ENCODE measurements at places on chromosomes 5 and 9.

DNA sequence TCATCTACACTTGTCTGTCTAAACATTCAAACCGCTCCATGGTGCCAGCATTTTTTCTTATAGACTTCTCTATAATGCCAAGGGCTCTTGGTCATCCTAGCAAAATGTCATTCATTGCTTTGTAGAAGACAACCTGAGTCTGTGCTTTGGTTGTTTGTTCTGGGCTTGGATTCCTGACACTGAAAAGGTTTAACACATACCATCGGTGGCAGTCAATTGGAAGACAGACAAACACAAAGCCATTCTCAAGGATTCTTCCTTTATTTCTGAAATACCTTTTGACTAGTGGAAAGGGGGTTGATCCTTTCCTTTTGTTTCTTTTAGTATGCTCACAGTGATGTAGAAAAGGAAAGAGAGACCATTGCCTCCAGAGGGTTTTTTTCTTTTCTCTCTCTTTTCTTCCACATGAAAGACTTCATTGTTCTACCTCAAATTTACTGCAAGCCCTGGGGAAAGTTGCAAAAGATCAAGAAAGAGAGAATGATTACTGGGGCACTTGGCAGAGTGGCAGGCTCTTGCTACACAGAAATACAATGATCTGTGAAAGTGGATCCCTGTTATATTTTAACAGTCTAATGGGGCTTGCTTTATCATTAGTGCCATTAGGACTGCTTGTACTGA, 66.4 kb upstream of the TMC1 start:
- DNase-seq: no peak

DNA sequence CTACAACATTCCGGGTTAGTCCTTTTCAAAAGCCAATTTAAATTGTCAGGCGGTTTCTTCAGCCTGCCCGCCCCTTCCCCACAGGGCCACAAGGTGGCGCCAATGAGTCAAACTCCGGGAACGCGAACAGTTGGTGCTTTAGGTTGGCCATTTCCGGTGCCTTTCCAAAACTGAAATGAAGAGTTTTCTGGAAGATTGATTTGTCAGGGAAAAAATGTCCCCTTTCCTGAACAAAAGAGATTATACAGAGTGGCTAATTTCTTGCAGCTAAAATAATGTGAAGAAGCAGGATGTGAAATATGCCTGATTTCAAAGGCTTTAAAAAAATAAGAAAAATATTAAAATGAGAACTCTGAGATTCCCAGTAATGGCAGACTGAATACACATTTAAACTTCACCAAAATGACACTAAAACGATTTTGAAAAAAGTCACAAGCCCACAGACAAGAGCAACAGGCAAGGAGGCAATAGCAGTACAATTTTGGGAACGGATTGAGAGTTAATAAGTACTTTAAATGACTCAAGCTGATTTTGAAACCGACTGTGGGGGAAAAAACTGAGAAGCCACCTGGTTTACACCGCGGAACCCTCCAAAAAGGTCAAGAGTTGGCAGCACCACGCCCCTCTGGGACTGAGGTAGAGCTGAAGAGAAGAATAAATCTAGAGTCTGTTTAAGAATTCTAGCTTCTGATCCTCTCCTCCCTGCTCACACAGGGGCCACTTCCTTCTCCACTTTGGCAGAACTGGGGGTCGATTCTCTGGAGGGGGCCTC, 45.7 kb downstream of the SLC46A2 start:
- peak; percentile 11 for DNase-seq

DNA sequence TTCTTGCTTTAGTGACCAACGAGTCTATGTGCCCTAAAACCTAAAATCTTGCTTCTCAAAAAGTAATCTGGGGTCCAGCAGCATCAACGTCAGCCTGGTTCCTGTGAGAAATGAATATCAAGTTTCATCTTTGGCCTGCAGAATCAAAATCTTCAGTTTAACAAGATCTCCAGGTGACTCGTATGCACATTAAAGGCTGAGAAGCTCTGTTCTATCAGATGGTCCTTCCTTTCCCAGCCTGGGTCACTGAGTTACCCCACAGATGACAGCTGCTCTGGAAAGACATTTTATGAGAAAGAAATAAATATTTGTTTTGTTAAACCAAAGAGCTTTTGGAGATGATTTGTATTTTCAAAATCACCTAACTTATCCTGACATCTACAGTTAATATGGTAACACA, 75.8 kb downstream of the ADAMTSL1 start:
- DNase-seq: no peak

DNA sequence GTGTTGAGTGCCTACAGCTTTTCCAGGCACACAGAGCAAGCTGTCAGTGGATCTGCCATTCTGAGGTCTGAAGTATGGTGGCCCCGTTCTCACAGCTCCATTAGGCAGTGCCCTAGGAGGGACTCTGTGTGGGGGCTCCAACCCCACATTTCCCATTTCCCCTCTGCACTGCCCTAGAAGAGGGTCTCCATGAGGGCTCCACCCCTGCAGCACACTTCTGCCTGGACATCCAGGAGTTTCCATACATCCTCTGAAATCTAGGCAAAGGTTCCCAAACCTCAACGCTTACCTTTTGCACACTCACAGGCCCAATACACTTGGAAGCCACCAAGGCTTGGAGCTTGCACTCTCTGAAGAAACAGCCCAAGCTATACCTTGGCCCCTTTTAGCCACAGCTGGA, 131.3 kb downstream of the DEPDC1B start:
- DNase-seq: no peak

DNA sequence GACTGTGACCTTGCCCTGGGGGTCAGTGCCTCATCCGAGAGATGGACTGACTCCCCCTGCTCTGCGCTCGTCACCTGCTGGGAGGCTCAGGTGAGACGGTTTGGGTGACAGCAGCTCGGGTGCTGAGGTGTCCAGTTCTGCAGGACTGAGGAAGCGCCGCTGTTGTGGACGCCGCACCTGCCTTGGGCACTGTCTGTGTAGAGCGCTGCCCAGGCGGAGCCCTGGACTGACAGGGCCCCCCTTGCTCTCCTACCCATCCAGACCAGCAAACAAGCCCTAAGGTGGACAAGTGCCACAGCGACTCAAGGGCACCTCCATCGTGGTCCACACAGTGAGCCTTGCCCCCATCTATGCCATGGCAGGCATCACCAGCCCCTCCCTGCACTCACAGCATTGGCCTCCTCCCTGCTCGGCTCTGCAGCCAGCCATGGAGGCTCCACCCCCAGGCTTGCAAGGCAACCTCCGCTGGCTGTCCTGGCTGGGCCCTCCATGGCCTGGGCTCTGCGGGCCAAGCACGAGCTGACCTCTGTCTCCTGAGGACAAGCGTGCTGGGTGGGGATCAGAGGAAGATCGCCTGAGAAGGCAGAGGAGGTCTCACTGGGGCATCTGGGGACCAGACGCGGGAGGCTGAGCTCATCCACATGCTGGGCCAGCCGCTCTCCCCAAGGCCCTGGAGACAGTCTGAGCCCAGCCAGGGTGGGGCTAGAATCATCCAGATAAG, 87.1 kb upstream of the COL5A1 start:
- no peak for DNase-seq

- DNase-seq: no peak
Observed at GRCh38 chr5:52894451-52894850, 94.7 kb upstream of the ITGA2 start.

DNA sequence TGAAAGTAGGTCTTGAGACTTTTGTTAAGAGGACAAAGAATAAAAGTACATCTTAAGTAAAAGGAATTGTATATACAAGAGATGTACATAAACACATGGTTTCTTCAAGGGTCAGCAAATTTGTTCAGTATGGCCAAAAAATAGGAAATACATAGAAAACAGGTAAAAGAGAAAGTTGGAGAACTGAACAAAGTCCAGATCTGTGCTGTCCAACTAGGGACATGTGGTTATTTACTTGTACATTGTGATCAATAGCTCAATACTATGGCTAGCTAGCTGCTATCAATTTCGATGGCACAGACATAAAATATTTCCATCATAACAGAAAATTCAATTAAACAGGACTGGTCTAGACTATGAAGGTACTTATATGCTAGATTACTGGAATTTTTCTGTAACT, 92.3 kb downstream of the RAPGEF6 start:
- no peak for DNase-seq

DNA sequence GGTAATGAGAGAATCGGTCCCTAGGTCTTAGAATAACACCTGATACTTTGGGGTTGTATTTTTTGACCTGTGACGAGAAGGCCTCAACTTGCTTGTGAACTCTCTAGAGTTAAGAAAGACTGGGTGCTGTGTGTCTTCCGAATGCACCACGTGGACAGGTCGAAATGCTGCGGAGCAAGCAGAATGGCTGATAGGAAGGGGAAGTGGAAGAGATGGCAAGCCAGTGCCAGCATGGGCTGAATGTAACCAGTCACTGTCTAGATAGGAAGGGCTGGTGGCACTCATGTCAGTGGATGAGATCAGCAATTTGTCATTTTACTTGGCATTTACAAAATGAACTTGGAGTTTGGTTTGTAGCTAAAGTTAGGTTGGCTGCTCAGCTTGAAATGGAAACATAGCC, 5.6 kb downstream of the OTULINL start:
- no peak for DNase-seq

- no peak for DNase-seq
Observed at GRCh38 chr5:132750471-132751230, 3.4 kb downstream of the CCNI2 start.

- no peak for DNase-seq
Observed at GRCh38 chr5:169128679-169129078, 172.3 kb downstream of the SLIT3 start.

- DNase-seq: no peak
Observed at GRCh38 chr5:68320413-68320986, 104.9 kb downstream of the PIK3R1 start.

- DNase-seq: no peak
Observed at GRCh38 chr5:42148813-42149212, 223.7 kb downstream of the FBXO4 start.

- no peak for DNase-seq
Observed at GRCh38 chr5:91288118-91288916, 94.8 kb downstream of the ARRDC3 start.

- DNase-seq: no peak
Observed at GRCh38 chr5:54887663-54888062, 97.7 kb downstream of the ESM1 start.

GRCh38 chr5:58056546-58056945, 403.3 kb downstream of the PLK2 start:
- DNase-seq: no peak

DNA sequence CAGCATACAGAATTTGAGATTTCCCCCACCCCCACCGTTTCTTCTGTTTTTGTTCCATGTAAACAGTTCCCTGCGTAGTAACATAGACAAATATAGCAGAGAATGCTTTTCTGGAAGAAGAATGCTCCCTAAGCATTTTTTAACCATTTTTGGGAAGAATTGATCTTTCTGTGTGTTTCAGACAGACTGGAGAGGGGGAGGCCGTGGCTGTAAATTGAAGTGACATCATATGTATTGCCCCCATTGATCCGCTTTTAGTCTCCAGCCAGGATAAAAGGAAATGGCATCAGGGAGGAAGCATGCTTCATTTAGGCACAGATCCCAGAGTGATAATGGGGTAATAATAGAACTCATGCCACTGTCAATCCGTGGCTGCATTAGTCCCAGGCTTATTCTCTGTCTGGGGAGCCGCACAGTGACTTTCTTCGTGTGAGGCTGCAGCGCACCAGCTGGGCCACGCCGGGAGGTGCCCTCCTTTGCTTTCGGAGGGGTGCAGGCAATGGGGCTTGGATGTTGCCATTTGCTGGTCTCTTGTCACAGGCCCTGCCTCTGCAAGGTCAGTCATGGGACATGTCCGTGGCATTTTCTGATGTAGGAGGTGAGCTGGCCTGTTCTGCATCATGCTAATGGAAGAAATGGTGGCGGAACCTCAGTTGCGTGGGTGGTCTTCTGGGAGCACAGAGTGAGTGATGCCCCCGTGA, 261.5 kb downstream of the FANCC start:
- peak; percentile 72 for DNase-seq

DNA sequence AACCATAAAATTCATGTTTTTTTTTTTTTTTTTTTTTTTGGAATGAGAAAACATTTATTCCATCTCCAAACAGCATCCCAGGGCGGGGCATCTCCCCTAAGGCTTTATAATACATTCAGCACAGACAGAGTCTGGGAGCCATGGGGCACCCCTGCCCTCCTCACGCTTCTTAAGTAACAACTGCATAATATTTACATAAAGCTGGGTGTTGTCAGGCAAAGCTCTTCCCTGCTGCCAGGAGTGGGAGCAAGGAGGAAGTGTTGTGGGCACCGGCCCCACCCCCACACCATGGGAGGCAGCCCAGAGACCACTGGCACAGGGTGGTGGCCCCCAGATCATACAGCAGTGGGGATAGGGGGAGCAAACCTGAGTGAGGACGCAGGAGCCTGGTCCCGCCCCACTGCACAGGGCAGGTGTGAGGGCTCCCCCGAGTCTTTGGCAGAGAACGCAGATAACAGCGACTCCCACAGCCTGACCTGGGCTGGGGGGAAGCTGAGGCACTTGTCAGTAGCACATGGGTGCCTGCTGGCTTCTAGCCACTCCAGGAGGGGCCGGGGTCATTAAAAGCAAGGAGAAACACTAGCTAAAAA, 86.1 kb upstream of the CEP78 start:
- DNase-seq: no peak

DNA sequence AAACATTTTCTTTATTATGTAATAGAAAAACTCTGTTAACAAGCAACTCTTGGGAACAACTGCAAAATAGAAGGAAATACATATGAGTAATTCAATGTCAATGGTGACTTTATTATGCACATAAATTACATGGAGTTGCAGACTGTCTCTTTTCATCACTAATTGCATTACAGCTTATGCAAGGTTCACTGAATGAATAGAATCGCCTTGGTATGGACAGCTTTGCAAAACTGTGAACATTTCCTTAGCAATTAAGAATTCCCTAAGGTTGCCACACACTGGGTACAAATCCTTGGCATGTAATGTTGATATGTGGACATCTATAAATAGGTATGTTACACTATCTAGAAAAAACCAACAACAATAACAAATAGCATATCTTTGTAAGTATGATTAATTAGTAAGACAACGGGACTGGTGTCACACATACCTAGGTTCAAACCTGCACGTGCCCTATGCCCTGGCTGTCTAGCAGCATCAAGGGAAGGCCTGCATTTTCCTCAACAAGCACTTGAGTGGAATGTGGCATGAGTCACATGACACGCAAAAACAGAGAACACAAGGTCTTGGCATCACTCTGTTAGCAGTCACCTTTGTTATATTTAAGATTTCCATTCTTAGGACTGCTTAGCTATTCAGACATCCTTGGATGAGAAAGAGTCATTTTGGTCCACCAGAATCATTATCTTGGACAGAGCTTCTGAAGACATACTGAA, 263.9 kb downstream of the CTNND2 start:
- DNase-seq: no peak

- no peak for DNase-seq
Observed at GRCh38 chr5:54311176-54311677, 854 bp upstream of the ARL15 start.
